CD4-positive, alpha-beta T cell treated with Interferon gamma for 1 hour (primary cell): ENCODE measurements at places on chromosomes 4 and X.

DNA sequence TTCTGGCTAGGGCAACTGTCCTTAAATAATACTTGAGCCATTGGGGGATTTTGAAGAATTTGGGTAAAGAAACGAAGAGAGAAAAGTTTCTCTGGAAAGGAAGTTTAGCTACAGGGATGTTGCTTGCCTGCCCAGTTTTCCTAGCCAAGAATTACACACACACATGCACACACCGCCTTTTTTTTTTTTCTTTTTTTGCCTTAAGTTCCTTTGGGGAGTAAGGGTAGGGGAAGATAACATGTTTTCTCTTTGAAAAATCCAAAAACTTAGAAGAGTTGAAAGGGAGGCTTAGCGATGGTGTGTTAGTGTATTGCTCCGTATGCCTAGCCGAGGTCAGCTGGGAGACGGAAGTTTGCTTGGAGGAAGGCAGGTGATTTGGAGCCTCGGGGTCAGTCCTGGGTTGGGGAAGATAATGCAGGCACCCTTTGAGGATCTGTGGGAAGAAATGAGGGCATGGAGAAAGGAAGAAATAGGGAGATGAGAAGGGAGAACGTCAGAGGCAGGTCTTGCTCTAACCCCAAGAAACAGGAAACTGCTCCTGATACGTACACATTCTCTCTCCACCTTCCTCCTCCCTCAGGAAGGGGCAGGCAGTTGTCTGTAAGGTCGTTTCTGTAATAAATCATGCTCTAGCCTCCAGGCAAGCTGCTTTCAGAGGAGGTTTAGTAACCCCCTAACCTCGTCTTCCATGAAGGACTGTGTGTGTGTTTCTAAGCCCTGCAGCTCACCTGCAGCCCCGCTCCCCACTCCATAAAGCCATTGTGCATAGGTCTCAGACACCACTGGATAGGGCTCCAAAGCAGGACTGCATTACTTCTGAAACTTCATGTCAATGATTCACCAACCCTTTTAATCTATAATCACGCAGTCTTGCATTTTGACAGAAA, 10.5 kb downstream of the KLF3 start:
- DNase-seq = no peak

DNA sequence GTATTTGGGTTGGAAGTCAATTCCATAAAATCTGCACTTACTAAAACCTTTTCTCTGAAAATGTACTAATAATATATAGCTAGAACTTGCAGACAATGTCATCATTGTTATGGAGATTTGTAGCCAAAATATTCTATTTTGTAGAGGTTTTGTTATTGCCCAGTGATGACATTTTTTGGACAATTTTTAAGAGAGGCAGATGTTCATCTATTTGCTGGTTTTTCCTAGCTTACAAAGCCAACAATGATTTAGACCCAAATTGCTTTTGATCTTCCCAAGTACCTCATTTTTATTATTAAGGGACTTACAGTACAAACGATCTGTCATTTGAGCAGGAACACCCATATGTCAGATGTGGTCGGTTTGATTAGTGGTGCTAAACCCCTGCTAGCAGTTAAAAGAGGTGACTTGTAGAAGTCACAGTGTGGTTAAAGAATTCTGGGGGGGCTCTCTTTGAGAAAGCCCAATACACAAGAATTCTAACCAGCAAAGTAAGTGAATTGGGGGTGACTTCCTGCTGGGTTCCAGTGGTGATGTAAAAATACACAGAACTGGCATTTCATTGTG, 136.2 kb downstream of the KIT start:
- no peak for DNase-seq

GRCh38 chrX:11416600-11416999, 123.4 kb downstream of the AMELX start:
- DNase-seq = no peak

DNA sequence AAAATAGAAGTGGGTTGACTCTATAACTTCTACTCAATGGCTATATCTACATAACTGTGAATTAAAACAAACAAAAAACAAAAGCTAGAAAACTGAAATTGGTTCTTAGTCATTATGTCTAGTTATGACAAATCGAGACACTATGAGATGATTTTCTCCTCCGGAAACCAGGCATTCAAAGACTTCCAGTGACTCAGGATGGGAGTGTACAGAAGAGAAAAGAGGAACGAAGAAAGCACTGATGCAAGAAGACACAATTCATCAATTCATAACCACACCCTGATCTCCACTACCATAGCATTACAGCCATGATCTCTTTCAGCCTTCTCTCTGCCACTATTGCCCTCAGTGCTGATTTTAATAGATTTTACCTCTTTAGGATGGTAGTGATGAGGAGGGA, 253.6 kb downstream of the CBLL2 start:
- DNase-seq = no peak

DNA sequence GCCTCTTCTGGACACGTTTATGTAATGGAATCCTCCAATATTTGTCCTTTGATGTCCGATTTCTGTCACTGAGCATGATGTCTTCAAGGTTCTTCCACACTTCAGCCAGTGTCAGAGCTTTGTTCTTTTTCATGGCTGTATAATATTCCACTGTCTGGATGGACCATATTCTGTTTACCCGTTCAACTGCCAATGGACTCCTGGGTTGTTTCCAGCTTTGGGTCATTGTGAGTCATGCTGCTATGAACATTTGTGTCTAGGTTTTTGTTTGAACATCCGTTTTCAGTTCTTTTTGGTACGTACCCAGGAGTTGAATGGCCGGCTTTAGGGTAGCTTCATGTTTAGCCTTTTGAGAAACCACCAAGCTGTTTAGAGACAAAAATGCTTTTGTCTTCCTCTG, 93.2 kb downstream of the SHOX start:
- no peak for DNase-seq

DNA sequence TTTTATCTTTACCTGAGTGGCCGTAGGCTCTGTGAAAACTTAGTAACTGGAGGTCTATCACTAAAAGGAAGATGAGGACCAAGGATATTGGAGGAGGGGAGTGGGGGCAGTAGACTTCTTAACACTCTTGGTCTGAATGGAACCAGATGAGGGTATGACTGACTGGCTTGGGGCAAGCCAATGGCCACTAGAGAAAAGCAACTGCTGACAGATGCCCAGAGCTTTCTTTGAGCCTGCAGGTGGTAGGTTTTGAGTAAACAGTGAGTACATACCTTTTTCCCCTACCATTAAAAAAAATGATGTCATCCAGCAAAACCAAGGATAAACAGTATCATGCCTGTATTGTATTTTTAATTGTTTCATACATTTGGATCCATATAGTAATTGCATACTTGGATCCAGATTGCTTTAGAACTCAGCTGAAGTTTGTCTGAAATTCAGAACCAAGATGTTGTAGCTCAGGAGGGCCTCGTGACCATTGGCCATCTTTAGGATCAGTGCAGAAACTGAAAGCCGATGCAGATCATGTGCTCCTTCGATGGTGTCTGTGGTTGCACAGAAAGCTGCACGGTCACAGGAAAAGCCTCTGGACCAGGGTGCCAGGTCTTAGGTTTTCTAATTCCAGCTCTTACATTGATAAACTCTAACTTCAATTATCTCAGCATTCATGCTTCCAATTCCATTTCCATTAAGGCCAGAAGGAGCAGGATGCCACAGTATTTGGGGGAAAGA, 131.0 kb downstream of the PDGFRA start:
- no peak for DNase-seq

- DNase-seq = peak; percentile 78
Observed at GRCh38 chr4:37970702-37971101, 10.5 kb downstream of the PTTG2 start.

- DNase-seq = no peak
Observed at GRCh38 chr4:8794491-8794890, 77.1 kb downstream of the HMX1 start.

DNA sequence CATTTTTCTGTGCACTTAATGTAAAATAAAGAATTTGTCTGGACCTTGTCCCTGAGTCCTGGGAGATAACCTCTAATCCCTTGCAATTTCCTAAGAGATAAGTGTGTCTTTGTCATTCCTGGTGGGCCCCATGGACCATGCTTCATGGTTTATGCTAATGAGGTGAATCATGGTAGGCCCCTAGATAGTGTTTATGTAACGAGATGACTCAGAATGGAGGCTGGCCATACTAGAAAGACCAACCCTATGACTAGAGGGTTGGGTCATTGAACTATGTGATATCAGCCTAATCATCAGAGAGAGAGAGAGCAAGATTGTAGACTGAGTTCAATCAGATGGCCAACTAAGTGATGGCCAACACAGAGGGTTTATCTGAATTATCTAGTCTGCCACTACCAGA, 64.2 kb upstream of the NHSL2 start:
- DNase-seq = no peak

GRCh38 chr4:32135642-32136041, 1415.5 kb downstream of the PCDH7 start:
- no peak for DNase-seq

DNA sequence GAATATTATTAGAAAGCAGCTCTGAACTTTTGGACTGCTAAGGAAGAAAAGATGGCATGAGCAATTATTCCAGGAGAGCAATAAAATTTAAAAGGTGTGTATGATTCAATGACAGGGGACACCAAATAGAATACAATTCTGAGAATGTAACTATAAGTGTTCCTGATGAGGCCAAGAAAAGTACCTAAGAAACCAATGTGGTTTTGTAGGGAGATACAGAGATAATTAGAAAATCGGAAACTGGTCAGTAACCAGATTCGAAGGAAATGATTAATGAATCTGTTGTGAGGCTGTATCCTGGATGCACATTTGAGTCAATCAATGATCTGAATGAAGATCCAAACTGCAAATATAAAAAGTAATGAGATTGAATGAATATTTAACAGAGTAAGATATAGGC, 6.0 kb downstream of the NOA1 start:
- DNase-seq = no peak

DNA sequence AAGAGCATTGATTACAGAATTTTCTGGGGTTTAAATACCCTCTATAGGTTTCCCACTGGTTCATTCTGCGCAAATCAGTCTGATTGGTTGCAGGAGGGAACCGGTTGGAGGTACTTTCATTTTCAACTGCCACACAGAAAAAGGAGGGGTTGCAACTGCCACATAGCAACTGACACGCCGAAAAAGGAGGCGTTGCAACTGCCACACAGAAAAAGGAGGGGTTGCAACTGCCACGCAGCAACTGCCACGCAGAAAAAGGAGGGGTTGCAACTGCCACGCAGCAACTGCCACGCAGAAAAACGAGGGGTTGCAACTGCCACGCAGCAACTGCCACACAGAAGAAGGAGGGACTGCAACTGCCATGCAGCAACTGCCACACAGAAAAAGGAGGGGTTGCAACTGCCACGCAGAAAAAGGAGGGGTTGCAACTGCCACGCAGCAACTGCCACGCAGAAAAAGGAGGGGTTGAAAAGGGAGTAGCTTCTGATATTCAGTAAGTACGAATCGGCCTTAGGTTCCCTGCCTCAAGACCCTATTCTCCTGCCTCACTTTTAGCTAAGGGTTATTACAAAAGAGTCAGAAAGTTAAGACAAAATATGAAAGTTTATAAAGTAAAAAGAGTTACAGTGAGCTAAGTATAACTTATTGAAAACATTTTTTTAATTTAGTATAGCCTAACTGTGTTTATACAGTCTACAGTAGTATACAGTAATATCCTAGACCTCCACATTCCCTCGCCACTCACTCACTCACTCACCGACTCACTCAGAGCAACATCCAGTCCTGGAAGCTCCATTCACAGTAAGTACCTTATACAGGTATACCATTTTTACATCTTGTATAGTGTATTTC, 431.8 kb downstream of the KCTD8 start:
- no peak for DNase-seq

- no peak for DNase-seq
Observed at GRCh38 chrX:130261296-130261893, 7.3 kb downstream of the ZNF280C start.

- DNase-seq = no peak
Observed at GRCh38 chrX:21745756-21746155, 12.2 kb downstream of the SMPX start.

DNA sequence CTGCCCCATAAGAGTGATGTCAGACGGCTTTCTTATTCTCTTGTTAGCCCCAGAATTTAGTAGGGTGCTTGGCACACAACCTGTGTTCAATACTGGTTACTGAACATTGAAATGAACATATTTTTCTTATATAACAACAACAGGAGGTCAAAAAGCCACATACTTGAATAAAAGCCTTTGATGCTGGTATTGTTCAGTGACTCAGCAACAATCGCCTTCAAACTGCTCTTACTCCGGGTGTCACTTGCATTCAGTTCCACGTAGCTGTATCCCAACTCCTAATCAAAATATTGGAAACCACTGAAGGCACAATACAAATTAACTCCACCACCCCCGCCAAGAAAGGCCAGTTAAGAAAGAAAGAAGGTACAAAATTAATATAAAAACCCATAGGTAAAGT, 61.5 kb downstream of the RFC1 start:
- no peak for DNase-seq

GRCh38 chr4:150308824-150309472, 230.7 kb downstream of the DCLK2 start:
- DNase-seq = no peak

DNA sequence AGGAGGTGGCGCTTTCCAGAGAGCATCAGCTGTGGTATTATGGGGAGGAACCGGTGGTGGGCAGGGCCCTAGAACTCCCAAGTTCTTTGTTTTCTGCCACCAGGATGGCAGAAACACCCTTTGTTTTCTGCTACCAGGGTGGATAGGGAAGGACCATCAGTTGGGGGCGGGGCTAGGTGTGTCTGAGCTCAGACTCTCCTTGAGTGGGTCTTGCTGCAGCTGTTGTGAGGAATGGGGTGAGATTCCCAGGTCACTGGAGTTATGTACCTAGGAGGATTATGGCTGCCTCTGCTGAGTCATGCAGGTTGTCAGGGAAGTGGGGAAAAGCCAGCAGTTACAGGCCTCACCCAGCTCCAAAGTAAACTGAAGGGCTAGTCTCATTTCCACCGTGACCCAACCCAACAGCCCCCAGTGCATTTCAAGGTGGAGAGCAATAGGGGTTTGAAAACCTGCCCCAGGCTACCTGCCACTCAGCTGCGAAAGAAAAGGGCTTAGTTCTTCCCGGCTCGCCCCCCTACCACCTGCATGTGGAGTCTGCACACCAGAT, 167.8 kb upstream of the FAM241A start:
- no peak for DNase-seq

- no peak for DNase-seq
Observed at GRCh38 chrX:20829665-20830491, 544.3 kb upstream of the CNKSR2 start.

- no peak for DNase-seq
Observed at GRCh38 chr4:76620723-76621468, 185.9 kb downstream of the SHROOM3 start.

DNA sequence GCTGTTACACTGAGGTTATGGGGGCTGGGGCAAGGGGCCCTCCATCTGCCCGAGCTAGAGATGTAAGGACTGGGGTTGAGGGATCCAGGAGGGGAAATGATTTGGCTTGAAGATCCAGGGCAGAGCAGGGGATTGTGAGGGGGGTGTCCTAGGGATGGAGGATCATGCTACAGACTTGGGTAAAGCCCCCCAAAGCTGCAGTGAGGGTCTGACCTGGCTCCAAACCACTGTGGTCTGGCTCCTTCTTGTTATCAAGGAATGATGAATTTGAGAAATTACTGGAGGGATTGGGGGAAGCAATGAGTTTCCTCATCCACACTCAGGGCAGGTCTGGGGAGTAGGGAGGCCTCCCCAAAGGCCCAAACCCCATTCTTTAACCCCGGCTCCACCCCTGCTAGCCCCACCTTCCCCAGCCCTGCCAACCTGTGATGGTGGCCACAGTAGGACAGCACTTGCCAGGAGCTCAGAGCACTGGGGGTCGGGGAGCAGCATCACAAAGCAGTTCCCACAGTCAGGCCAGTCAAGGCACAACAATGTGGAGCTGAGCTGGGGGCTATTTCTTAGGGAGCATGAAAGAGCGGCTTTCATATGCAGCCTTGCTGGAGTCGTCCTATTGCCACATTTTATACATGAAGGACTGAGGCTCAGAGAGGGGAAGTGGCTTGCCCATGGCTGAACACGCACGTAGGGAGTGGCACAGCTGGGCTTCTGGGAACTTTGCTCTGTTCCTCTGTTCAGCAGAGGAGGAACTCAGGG, 165.5 kb downstream of the EFNB1 start:
- peak; percentile 29 for DNase-seq
